Activated CD4-positive, alpha-beta T cell treated with anti-CD3 and anti-CD28 coated beads, Interleukin-10, Interleukin-2, amounts not matched to agents 100 ng/mL and 50 ng/mL, durations not matched to agents 16 hours and 8 hours (primary cell): ENCODE measurements at places on chromosomes 11 and 22.

- DNase-seq, result no peak
Observed at GRCh38 chr22:46276563-46276962, 8.8 kb downstream of the TTC38 start.

DNA sequence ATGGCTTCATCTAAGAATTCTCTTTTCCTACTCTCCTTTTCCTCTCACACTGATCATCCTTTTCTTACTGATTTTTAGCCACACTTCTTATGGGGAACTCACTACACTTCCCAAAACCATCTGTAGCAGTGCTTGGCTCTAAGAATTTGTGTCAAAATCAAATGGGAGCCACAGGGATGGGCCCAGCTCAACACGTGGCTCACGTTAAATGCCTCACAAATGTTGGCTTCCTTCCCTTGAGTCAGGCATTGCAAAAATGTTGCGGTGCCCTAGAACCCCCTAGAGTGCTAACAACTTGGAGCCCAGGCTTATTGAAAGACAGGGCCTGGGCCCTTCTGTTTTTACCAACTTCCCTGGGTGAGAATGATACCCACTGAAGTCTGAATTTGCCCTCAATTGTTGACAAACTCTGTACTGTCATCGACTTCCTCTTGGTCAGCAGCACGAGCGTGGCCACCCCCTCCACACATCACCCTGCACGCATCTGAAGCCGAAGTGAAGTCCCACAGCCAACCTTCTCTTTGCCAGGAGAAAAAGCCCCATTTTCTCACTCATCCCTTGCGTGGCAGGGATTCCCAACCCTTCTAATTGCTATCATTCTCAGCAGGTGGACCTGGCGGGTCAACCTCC is 69.7 kb downstream of the ELFN2 start:
- no peak for DNase-seq

- peak; percentile 46 for DNase-seq
Observed at GRCh38 chr11:34492806-34493414, 20.7 kb downstream of the ELF5 start.

GRCh38 chr22:40392618-40393017 is 22.2 kb downstream of the SGSM3 start:
- DNase-seq, result no peak

DNA sequence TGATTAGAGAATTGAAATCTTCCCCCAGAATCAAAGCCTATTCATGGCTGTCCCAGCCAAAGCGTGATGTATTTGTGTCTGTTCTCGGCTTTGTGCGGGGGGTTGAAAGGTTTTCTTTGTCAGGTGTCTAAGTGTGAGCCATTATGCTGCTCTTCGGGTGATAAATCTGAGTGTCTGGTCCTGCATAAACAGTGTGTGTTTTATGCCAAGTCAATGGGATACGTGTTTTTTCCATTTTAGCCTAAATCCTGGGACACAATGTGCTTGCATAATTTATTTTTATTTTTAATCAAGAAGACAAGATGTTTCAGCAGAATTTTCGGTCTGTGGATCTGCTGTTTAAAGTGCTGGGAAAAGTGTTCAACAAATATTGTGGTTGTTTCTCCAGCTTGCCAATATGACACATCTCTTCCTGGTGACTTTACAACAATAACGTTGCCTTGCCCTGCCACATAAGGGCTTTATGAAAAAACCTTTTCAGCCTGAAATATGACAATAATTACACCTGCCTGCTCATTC is 267.8 kb downstream of the TBC1D22A start:
- DNase-seq, result no peak

GRCh38 chr11:130121445-130121978 is 38.1 kb upstream of the ST14 start:
- peak; percentile 39 for DNase-seq

DNA sequence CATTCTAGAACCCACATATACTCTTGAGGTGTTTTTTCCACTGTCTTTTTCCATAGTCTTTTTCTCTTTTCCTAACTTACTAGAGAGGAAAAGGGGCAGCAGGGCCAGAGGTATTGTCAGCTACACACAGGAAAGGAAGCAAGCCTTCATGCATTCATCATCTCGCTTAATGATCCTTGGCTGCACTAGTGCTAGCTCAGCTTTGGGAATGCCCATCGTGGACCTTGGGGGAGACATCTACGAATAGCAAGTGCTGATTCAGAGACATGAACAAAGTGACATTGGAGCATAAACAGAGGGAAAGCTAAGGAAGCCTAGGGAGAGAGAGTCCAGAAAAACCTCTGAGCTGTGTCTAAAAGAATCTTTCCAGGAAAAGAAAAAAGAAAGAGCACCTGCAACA is 466.3 kb upstream of the ARHGAP42 start:
- no peak for DNase-seq

DNA sequence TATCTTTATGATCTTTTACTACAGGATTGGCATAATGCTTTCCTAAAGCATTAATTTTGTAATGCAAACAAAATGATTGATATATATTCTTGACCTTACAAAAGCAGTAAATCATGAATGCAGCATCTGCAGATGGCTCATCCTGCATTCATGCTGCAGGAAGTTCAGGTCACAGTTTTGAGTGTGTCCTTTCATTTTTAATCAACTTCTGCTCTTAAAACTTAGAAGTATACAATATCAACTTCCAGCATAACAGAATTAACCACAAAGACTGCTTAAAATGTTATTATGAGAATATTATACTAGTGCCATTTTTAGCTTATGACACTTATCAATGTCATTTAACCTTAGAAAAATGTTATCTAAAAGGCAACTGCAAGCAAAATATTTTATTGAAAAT is 54.0 kb downstream of the SLC36A4 start:
- peak; percentile 66 for DNase-seq

DNA sequence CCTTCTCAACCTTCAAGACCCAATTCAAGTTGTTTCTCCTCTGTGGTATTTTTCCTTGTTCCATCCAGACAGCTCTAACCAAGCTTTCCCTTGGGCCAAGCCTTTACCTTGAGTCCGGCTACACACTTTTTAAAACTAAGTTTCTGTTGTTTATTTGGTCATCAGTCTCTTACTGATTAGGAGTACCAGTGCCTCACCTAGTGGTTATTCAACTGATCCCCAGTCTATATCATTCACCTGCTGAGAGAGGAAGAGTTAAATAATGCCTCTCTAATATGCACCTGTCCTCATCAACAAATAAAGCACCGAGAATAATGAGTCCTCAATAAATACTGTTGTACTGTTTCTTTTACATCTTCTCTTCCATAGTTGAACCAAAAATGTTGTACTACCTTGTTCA is 160.8 kb downstream of the MSANTD4 start:
- DNase-seq, result no peak

DNA sequence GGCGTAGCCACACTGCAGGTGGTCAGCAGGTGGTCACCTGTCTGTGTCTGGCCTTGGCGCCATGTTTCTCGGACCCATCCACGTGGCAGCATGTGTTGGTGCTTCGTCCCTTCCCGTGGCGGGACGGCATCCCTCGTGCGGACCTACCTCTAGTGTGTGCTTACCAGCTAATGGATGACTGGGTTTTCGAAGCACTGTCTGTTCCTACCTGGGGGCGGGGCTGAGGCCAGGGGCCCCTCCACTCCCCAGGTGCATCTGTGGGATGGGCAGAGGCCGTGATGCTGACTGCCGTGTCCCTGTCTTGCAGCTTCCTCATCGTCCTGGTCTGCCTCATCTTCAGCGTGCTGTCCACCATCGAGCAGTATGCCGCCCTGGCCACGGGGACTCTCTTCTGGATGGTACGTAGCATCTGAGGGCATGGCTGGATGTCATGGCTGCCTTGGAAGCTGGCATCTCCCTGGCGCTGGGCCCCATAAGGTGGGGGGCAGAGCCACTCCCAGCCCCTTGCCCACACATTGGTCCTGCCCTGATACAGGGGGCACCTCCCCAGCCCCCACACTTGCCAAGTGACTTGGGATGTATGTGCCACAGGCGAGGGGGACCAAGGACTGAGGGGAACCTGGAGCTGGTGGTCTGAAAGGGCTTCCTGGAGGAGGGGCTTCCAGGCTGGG is 82.9 kb downstream of the KCNQ1 start:
- no peak for DNase-seq

DNA sequence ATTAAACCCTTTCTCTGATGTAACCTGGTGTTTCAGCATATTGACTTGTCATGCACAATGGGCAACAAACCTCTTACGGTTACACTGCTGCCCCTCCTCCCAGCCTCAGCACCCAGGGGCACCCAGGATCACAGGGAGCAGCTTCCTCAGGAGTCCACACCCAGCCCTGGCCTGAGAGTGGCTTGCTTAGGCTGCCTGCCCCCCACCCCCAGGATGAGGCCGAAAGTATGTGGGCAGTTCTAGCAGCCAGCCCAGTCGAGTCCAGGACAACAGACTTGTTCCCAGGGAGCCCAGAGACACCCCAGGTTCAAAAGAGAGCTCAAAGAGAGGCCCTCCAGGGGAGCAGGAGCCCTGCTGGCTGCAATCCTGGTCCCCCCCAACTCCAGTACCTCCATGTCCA is 108.1 kb upstream of the THY1 start:
- DNase-seq, result no peak

- DNase-seq, result peak; percentile 75
Observed at GRCh38 chr11:5922749-5923426, 19.2 kb upstream of the OR56A3 start.

GRCh38 chr11:134120921-134121526 is 52.2 kb downstream of the JAM3 start:
- no peak for DNase-seq
